ENCODE measurements at places on chromosomes 3 and 15.

GRCh38 chr3:196590279-196590678 is 21.8 kb downstream of the FBXO45 start:
- no peak for DNase-seq

- DNase-seq = no peak
These were observed 21.2 kb downstream of the NR1D2 start for GRCh38 chr3:23966328-23966727.

DNA sequence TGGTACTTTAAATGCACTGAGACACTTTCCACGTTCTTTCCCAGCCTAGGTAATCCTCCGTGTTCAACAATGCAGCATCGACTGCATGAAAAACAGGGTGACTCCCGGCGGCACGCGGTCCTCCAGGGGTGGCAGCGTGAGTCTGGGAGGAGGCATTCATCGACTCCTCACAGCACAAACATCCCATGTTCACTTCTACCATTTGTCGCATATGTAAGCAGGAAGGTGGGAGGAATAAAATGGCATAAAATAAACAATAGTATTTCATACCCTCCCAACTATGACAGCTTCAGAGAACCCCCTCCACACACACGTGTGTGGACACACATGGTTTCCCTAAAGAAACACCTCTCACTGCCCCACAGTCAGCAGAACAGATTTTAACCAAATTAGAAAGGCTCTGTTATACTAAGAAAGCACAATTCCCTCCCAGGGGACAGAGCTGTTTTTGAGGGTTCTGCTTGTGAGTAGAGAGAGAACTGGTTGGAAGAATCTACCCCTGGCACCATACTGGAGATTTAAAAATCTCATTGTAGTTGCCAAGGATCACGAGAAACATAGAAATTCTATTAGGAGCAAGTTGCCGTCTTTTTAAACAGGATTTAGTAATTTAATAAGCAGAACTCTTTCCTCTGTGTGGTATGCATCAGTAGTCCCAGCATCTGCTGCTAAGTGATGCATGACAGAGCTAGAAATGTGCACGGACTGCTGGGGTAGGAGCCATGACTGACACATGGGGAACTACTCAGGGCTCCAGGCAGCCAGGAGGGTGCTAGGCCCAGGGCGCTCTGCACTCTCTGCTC is 6.0 kb downstream of the FAM43A start:
- no peak for DNase-seq

GRCh38 chr3:126258670-126259069 is 78.3 kb upstream of the ALDH1L1 start:
- DNase-seq = no peak

- DNase-seq = no peak
These were observed 278.0 kb downstream of the CGGBP1 start for GRCh38 chr3:87780811-87781210.

GRCh38 chr3:142987080-142987700 is 14.2 kb upstream of the U2SURP start:
- DNase-seq = no peak

DNA sequence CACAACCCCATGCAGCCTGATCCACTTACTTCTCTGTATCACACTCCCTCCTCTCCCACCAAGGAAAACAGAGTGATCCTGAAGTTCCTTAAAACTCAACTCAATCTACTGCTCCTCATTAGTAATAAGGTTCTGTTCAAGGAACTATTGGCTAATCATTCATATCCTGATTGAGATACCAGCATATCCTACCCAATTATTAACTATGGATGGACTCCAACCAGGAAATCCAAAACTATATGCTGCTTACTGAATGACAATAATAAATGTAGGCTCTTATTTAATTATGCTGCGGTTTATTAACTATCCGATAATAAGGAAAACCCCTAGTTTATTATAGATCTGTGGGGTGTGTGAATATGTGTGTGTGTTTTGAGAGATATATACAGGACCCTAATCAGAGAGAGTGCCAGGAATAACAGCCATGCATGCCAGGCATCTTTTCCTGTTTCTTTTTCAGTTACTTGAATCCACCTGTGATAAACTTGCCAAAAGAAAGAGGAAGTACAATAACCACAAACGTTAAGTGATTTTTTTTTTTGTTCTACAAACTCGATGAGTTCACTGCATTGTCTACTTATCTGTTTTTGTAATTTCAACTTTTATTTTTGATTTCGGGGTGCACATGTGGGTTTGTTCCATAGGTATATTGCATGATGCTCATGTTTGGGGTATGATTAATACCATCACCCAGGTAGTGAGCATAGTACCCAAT is 1031.7 kb upstream of the CFAP20DC start:
- DNase-seq = no peak

DNA sequence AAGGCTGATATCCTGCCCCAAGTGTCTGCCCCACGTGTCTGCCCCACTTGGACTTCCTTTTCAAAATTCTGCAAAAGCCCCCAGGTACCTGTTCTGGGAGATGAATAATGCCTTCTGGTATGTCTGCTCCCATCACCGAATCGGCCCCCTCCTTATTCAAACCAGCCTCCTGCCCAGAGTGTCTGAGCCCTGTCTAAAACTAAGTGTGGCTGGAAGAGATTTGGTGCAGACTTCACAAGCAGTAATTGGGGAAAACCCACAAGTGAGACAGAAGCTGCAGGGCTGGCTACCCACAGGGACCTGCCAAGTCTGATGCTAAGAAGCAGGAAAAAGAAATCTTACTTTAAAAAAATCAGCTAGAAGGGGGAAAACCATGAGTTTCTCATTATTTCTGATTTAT is 85.1 kb downstream of the DUT start:
- no peak for DNase-seq

GRCh38 chr3:11477407-11477911 is 166.3 kb downstream of the VGLL4 start:
- DNase-seq = no peak

GRCh38 chr3:138947495-138948121 is 591 bp downstream of the FOXL2NB start:
- no peak for DNase-seq

GRCh38 chr15:89171136-89172072 is 50.0 kb downstream of the RLBP1 start:
- DNase-seq = no peak

- no peak for DNase-seq
These were observed 20.9 kb downstream of the TP63 start for GRCh38 chr3:189652042-189652441.

DNA sequence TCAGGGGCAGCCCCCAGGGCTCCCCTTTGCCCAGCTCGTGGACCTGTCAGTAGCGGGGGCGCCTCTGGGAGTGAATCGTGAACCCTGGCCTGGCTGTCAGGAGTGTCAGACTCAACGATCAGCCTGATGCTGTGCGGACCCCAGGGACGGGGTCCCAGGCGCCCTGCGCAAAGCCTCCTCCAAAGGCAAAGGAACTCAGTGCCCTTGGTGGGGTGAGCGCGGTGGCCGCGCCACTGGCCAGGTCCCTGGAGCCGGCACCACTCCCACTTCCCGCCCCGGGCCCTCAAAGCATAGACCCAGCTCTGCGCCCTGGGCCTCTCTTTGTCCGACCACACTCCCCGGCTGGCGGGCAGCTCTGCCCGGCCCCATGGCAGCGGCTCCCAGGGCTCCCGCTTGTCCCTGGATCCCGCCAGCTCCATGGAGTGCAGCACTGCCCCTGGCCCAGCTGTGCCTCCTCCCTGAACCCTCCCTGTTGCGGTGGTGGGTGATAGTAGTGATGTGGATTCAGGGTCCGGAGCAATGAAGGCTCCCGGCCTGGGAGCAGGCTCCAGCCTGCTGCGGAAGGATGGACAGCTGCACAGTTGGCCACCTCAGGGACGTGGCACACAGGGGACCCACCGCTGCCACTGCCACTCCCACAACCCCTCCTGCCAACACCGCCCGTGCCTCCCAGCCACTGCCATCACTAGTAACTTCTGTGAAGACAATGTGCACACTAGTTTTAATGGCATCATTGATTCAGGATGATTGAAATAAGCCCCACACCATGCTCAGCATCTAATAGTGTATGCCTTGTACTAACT is 263.8 kb downstream of the ZBBX start:
- no peak for DNase-seq

DNA sequence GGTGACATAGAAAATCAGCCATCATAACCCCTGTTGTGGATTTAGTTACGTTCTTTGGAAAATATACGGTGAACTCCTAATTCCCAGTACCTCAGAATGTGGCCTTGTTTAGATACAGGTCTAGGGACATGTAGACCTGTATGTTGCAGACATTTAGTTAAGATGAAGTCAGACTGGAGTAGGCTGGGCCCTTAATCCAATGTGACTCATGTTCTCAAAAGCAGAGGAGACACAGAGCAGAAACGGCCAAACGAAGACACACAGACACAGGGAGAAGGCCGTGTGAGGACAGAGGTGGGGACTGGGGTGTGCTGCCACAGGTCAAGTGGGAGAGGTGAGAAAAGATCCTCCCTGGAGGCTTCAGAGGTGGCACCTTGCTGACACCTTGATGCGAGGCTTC is 119.0 kb upstream of the PROK2 start:
- no peak for DNase-seq

DNA sequence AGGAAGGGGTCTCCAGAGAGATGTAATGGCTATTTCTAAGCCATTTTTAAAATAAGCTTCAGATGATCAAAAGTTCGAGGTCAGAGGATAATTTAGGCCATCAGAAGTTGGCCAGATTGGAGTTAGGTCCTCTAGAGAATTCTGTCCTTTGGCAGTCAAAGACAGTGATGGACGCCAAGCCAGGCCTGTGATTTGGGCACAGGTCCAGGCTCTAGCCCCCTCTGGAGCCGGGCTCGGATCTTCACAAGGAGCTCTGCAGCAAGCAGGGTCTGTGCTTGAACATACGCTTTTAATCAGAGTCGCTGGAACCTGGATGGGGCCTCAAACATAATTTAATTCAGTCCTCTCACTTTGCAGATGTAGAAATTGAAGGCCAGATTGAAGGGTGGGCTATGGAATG is 151.4 kb upstream of the BCL6 start:
- DNase-seq = no peak

DNA sequence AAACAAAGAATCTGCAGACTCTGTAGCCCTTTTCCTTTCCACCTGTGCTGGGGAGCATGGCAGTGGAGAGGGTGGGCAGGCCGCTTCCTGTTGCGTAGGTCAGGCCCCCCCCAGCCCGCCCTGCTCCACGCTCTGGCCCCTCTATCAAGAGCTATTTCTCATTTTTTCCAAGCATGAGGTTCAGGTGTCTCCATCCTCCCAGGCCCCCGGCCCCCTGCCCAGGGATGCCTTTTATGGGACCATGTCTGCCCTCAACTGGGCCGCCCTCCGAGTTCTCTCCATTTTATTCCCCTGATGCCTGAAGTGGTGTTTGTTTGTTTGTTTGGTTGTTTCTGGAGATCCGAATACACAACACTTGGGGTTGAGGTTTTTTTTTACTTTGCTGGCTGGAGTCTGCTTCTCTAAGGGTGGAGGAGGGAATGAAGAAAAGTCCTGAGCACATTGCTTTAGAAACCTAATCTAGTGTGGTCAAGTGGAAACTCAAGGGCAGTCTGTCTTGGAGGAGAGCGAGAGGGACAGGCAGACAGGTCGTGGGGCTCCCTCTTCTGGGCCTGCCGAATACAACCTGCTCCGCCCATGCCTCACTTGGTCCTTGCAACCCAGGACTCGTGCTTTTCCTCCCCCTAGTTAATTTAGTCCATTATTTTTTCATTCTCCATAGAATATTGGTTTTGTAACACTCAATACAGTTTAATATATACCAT is 176.5 kb upstream of the LYSMD4 start:
- DNase-seq = no peak

DNA sequence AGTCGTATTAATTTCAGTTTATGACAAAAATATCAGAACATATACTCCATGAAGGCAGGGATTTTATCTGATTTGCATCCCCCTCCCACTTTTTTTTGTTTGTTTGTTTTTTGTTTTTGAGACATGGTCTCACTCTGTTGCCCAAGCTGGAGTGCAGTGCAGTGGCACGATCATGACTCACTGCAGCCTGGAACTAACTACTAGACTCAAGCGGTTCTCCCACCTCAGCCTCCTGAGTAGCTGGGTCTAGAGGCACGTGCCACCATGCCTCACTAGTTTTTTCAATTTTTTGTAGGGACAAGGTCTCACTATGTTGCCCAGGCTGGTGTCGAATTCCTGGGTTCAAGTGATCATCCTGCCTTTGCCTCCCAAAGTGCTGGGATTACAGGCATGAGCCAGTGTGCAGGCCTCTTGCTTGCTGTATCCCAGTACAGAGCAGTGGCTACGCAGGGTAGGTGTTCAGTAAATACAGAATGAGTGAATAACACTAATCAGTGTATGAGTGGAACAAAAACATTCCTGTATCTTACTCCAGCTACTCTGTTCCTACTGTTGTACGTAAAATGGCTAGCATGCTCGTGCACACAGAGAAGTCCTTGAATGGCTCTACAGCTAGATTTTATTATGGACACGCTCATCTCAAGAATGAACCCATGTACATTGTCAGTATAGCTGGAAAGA is 272.4 kb downstream of the FOXP1 start:
- no peak for DNase-seq

- peak; percentile 44 for DNase-seq
These were observed 10.5 kb upstream of the BUB1B start for GRCh38 chr15:40150163-40150925.

- DNase-seq = no peak
These were observed 10.2 kb upstream of the ITPKA start for GRCh38 chr15:41483519-41483918.

Data from omental fat pad (tissue), 4 donors.